A549 (cell line): ENCODE measurements at places on chromosomes 4 and X. TPM values are rescaled to one million over a fixed set of nuclear protein-coding genes. Genes with fewer than 3 reads are reported as not detected.

CCSER1 gene
- not detected in 3 replicates for polyA plus RNA-seq

GRCh38 chr4:102612824-102613366 lies 111.7 kb downstream of the NFKB1 start:
- no peak for DNase-seq

FAM9B gene
- not detected in 3 replicates for polyA plus RNA-seq

DNA sequence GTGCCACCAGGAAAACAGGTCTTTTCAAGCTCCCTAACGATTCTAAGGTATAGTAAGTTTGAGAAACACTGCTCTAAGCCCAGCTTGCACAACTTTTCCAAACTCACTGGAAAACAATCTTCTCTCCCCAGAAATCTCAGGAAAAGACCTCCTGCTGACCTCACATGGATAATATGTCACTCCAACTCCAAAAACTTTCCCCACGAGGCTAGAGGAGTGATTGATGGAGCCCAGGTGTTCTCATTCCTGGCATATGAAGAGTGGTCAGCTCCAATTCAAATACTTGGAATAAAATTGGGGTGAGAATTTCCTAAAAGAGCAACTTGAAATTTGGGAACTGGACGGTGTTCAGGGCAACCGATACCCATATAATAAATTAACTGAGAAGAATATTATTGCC lies 299.9 kb downstream of the PPP4R3C start:
- no peak for DNase-seq

DNA sequence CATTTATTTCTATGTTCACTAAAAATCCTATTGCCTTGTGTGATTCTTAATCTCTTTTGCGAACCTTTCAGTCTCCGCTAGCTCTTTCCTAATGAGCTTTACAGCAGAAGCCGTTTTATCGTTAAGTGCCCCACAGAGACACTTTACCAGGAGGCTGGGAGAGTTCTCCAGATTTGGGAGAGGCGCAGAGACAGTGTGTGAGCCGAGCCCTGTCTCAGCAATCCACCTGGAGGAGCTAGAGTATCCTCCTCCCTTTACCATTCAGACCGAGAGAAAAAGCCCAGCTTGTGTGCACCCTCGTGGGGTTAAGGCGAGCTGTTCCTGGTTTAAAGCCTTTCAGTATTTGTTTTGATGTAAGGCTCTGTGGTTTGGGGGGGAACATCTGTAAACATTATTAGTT lies 54.9 kb upstream of the MTM1 start:
- DNase-seq: no peak

DNA sequence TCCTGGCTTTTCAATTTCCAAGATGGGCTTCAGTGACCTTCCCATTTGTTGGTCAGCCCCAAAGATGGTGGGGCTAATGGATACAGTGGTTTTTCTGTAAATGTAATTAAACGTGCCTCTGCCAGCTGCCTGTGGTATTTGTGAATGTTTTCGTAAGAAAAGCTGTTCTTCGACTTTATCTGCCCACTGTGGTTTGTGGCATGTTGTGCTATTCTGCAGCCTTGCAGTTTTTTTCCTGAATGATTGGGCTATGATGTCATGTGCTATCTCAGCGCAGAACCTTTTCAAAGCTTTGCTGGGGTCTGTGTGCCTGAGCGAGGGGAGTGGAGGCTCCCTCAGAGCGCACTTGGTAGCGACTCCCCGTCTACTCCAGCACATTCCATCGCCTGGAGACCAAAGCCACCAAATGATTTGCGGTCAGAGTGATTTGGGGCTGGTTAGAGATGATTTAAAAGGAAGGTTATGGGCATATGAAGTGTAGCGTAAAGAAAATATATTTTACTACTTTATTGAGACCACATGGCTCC lies 137.5 kb downstream of the PALLD start:
- DNase-seq: no peak

GRCh38 chrX:111131572-111131971 lies 35.6 kb downstream of the PAK3 start:
- no peak for DNase-seq

EGFL6 gene
- polyA plus RNA-seq: not detected in 3 replicates

DNA sequence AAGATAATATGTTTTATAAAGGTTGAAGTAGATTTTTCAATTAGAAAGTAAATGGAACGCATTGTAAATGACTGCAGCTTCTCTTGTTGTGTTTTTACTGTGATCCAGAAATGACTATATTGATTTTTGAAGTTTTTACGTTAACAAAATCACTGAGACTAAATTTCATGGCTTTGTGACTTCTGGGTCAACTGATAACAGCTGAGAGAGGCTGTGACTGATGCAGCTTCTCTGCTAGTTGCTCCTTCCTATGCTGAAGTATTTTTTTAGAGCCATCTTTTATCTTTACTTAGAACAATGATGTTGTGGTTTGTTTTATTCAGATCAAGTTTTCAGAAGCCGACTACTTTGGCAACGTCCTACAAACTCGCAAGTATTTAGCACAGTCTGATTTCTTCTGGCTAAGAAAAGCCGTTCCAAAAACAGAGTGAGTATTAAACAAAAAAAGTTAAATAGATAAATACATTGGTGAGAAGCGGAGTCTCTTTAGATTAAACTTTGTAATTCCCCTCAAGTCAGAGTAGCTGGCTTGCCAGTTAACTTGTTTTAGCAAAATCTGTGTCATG lies 94.7 kb upstream of the CBLL2 start:
- DNase-seq: no peak

- DNase-seq: no peak
These were observed 310.0 kb downstream of the PRR32 start for GRCh38 chrX:127129510-127129909.

GRCh38 chr4:124144238-124144654 lies 568.3 kb downstream of the ANKRD50 start:
- no peak for DNase-seq

- no peak for DNase-seq
These were observed 170.2 kb downstream of the PPP3CA start for GRCh38 chr4:101177154-101177553.

FSTL5 gene
- polyA plus RNA-seq: 0.01 to 0.06 TPM (median 0.05 TPM) in 3 replicates

DNA sequence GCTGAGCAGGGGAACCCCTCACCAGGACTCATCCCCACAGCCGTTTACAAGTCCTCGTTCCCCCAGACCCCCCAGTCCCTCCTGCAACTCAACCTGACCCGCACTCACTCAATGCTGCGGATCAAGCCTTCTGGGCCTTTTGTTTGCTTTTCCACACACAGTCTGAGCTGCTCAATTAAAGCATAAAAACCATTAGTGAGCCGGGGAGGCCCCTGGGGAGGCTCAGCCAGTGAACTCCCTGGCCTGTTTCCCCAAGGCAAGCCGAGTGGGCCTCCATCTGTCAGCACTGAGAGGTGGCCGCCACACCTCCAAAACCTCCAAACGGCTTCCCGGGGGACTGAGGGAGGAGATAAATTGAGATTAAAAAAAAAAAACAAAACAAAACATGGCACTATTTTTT lies 158.5 kb downstream of the SHOX start:
- DNase-seq: no peak

AP1AR gene
- 14.3 to 16.5 TPM (median 16.0 TPM) in 3 replicates for polyA plus RNA-seq

DNA sequence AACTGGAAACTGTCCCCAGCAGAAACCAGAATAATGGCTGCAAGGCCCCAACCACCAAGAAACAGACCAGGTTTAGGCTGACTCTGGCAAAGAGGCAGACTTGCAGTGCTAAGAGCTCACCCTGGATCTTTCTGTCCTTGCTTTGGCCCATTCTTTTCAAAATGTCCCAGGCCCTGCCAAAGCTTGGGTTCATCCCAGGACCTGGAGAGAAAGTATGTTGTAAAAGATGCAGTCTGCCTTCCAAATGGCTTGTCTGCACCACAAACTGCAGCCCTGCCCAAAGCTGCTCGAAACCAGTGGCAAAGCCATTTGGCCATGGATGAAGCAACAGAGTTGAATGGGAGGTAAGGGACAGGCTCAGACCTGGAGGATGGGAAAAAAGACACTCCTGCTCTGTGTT lies 38.0 kb upstream of the LNX1 start:
- DNase-seq: no peak
